ENCODE measurements at places on chromosomes 5 and 9. TPM values are rescaled to one million over a fixed set of nuclear protein-coding genes. Genes with fewer than 3 reads are reported as not detected.

PRRX2 gene
- 0.51 TPM for polyA plus RNA-seq

MSX2 gene
- 0.54 TPM for polyA plus RNA-seq

ZNF618 gene
- polyA plus RNA-seq, result 0.97 TPM

CRAT gene
- 75.0 TPM for polyA plus RNA-seq

ZNF483 gene
- polyA plus RNA-seq, result 2.9 TPM

RASGRF2 gene
- 5.7 TPM for polyA plus RNA-seq

GM2A gene
- 21.7 TPM for polyA plus RNA-seq

IL31RA gene
- polyA plus RNA-seq, result not detected

TRIM36 gene
- 19.6 TPM for polyA plus RNA-seq

CCL19 gene
- polyA plus RNA-seq, result 3.4 TPM

ADAMTS13 gene
- 4.0 TPM for polyA plus RNA-seq

SLC46A2 gene
- polyA plus RNA-seq, result not detected

ADAMTS16 gene
- 0.19 TPM for polyA plus RNA-seq

TTC33 gene
- 8.6 TPM for polyA plus RNA-seq

LCP2 gene
- 2.6 TPM for polyA plus RNA-seq

CNTNAP3B gene
- 6.8 TPM for polyA plus RNA-seq

PDCD1LG2 gene
- polyA plus RNA-seq, result 0.31 TPM

DEPDC1B gene
- 10.4 TPM for polyA plus RNA-seq

CD274 gene
- polyA plus RNA-seq, result 0.27 TPM

CBY3 gene
- not detected for polyA plus RNA-seq

NEUROG1 gene
- 22.3 TPM for polyA plus RNA-seq

TLE1 gene
- polyA plus RNA-seq, result 82.9 TPM

LCNL1 gene
- 0.15 TPM for polyA plus RNA-seq

AK3 gene
- polyA plus RNA-seq, result 34.2 TPM

NPM1 gene
- polyA plus RNA-seq, result 407 TPM

ZNF608 gene
- 15.6 TPM for polyA plus RNA-seq

KCNIP1 gene
- polyA plus RNA-seq, result 14.4 TPM

TEX10 gene
- polyA plus RNA-seq, result 15.3 TPM

SOHLH1 gene
- polyA plus RNA-seq, result 3.9 TPM

RNF183 gene
- polyA plus RNA-seq, result 6.0 TPM

FGD3 gene
- 6.5 TPM for polyA plus RNA-seq

CCNO gene
- 7.5 TPM for polyA plus RNA-seq

ST6GALNAC4 gene
- 19.2 TPM for polyA plus RNA-seq

SKP2 gene
- 20.2 TPM for polyA plus RNA-seq

OTP gene
- polyA plus RNA-seq, result 9.6 TPM

EFNA5 gene
- polyA plus RNA-seq, result 2.0 TPM

PAM gene
- 180 TPM for polyA plus RNA-seq

SLC6A18 gene
- not detected for polyA plus RNA-seq

FBXO10 gene
- polyA plus RNA-seq, result 12.3 TPM

TAL2 gene
- 2.8 TPM for polyA plus RNA-seq

ALAD gene
- polyA plus RNA-seq, result 46.2 TPM

NMUR2 gene
- not detected for polyA plus RNA-seq

SPINK6 gene
- polyA plus RNA-seq, result not detected

IL5 gene
- polyA plus RNA-seq, result not detected

PCDHGA7 gene
- polyA plus RNA-seq, result 0.93 TPM

BTNL3 gene
- polyA plus RNA-seq, result not detected

DOCK8 gene
- 1.3 TPM for polyA plus RNA-seq

GABRA6 gene
- not detected for polyA plus RNA-seq
